ENCODE measurements at places on chromosomes 11 and 22.

GRCh38 chr11:68128682-68129327 lies 7.6 kb upstream of the CHKA start:
- DNase-seq = no peak

DNA sequence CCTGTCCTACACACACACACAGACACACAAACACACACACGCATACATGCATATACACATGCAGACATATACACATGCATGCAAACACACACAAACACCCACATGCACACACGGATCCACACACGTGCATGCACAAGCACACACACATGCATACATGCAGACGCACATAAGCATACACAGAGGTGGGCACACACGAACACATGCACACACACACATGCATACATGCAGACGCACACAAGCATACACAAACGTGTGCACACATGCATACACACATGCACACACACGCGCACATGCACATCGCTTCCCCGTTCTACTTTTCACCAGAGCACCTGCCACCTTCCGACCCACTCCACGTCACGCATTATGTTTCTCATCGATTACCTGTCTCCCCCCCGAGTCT lies 13.2 kb downstream of the PHF21B start:
- no peak for DNase-seq

DNA sequence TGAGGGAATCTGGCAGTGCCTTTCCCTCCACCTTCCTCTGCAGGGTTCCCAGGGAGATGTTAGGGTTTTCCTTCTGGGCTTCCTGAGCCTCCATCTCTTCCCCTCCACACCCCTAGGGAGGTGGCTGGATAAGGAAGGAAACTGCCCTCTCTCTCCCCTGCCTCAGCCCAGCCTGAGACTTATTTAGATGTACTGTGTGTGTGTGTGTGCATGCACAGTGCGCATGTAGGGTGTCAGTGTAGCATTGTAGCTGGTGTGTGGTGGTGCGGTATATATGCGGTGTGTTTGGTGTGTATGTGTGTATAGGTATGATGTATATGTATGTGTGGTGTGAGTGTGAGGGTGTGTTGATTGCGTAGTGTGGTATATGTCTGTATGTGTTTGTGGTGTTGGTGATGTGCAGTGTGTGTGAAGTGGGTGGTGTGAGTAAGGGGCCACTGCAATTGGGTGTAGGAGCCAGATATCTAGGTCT lies 1.5 kb downstream of the FXYD6 start:
- DNase-seq = no peak

DNA sequence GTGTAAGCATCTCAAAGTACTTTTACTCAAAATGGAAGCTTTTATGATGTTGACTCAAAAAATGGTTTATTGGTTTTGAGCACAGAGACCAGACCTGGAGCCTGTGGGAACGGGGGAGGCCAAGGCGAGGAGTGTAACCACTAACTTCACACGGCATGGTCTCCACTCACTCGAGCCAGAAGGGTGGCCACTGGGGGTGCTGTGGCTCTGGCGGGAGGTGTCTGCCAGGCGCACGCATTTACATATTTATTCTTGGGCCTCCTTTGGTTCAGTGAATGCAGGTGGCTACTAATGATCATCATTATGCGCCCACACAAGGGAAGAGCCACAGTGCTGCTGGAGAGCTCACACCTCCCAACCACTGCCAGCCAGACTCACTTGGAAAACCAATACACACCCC lies 64.6 kb downstream of the FLRT1 start:
- DNase-seq = no peak

- no peak for DNase-seq
Measured at GRCh38 chr11:118901494-118902335, 18.0 kb downstream of the CXCR5 start.

DNA sequence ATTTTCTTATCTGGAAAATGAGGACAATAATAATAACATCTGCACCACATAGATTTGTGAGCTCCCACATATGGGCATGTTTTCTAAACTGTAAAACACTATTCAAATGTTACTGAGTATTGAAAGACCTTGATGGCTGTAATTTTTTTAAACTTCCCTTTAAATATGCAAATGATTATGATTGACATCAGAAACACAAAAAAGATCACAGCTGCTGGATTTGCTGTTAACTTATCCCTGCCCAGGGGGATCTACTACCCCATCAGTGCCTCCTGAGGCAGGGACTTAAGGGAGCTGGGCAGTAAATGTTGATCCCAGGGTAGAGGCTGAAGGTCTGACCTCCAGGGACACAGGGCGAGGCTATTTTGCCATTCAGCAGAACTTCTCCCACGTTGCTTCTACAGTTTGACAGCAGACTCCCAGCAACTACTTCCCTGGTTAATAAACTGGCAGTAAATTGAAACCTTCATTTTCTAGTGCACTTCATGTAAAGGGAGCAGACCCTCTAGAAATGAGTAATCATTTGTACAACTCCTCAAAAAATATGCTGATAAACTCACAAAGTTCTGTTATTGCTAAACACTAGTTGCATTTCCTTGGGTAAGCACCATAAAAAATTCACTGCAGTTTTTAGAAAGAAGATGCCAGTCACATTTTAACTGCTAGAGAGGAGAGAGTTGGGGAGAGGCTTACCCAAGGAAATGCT lies 20.3 kb downstream of the TMPRSS5 start:
- DNase-seq = no peak

- DNase-seq = no peak
Measured at GRCh38 chr22:20402960-20403778, 9.2 kb downstream of the ZNF74 start.

DNA sequence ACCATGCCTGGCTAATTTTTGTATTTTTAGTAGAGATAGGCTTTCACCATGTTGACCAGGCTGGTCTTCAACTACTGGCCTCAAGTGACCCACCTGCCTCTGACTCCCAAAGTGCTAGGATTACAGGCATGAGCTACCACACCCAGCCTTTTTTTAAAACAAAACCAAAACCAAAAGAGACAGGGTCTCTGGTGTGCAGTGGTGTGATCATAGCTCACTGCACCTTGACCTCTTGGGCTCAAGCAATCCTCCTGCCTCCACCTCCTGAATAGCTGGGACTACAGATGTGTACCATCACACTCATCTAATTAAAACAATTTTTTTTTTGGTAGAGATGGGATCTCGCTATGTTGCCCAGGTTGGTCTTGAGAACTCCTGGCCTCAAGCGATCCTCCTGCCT lies 77.7 kb downstream of the PTPRJ start:
- no peak for DNase-seq

GRCh38 chr11:6968816-6969215 lies 42.6 kb downstream of the ZNF215 start:
- DNase-seq = no peak

DNA sequence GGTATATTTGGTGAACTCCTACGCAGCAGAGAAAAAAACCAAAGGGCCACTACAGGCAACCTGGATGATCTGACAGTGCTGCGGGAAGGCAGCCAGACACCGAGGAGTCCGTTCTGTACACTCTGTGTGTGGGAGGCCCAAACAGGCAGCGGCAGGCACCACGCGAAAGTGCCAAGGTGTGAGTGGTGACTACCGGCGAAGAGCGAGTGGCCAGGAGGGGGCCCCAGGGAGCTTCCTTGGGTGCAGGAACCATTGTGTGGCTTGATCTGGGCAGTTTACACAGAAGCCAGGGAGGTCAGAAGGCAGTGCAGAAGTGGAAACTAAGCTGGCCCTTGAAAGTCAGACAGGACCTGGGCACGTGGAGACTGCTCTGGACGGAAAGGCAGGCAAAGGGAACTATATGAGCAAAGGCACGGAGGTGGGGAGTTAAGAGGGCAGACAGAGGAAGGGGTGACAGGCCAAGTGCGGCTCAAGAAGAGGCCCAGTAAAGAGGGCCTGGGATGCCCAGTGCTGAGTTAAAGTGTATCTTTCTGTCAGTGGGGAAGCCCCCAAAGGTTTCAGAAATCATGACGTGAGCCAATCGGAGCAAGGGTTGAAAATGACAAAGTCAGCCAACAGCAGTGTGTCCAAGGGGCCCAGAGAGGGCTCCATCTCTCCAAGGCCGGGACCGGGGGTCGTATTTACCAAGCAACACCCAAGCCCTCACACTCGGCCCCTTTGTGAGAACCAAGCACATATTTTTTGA lies 10.6 kb downstream of the TMEM184B start:
- peak; percentile 22 for DNase-seq

DNA sequence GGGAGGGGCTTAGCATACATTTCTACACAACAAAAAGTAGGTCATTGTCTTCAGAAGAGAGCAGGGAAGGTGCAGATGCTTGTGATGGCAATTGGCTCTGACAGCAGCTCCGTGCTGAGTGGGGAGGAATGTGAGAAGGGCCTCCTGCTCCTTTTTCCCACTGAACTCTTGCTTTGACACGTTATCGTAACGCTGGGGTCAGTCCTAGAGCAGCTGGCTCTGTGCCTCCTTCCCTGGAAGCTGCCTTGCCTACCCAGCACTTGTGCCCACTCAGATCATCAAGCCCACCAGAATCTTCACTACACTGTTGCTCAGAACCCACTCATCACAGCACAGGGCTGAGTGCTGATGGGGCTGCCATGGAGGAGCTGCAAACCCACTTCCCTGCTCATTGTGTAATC lies 14.9 kb upstream of the NAV2 start:
- DNase-seq = no peak

GRCh38 chr11:35798983-35799382 lies 136.4 kb downstream of the TRIM44 start:
- no peak for DNase-seq

DNA sequence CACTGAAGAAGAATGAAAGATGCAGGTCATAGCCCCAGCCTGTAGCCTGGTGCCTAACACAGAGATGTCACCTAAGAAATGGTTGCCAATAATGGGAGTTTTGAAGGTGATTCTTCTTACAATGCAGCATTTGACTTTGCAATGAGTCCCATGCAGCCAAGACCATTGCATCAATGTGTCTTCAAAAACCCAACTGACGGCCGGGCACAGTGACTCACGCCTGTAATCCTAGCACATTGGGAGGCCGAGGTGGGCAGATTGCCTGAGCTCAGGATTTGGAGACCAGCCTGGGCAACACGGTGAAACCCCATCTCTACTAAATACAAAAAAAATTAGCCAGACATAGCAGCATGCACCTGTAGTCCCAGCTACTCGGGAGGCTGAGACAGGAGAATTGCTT lies 89.3 kb upstream of the ASPHD2 start:
- DNase-seq = no peak

DNA sequence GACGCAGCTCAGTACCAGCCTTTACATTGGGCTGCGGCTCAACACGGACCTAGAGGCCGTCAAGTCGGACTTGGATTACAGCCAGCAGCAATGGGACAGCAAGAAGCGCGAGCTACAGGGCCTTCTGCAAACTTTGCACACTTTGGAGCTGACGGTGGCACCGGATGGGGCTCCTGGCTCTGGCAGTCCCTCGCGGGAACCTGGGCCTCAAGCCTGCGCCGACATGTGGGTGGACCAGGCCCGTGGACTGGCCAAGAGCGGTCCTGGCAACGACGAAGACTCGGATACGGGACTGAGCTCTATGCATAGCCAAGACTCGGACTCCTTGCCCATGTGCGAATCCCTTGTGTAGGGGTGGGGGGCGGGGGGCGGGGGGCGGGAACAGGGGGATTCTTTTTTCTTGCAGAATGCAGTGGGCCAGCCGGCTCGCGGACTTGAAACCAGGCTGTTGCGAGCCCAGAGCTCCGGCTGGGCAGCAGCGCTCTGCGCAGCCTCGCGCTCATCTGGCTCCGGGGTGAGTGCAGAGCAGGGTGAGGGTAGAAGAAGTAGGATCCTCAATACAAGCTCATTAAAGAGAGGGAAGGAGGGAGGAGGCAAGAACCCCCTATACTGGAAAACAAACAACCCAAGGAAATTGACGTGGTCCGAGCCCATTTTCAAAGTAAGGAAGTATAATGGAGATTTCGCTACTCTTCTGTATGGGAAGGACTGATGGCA lies 1.8 kb downstream of the RASSF10 start:
- no peak for DNase-seq

DNA sequence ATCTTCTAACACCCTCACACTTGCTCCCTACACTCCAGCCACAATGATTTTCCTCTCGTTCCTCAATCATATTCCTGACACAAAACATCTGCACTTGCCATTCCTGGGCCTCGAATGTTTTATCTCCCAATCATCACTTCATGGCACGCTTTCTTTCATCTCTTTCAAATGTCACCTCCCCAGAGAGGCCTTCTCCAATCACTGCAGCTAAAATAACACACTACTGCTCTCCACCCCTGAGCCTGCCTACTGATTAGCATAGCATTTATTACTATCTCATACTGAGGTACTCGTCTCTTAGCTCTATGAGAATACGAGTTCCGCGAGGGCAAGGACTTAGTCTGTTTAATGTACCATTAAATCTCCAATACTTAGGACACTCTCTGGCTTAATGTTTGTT lies 23.5 kb downstream of the NFRKB start:
- DNase-seq = no peak

DNA sequence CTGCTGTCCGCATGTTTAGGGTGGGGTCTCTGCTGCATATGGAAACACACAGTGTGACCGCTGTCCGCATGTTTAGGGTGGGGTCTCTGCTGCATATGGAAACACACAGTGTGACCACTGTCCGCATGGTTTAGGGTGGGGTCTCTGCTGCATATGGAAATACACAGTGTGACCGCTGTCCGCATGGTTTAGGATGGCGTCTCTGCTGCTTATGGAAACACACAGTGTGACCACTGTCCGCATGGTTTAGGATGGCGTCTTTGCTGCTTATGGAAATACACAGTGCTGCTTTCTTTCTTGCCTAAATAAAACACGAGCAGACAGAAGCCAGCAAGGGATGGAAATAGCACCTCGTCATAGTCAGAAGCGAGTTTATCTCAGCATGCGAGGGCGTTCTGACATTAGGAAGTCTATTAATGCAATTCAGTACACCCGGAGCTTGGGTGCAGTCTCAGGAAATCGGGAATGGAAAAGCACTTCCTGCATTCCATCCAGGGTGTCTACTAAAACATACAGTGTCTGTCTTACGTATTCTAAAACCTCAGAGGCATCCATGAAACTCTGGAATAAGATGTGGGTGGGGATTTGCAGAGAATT lies 32.6 kb upstream of the TOLLIP start:
- DNase-seq = no peak

DNA sequence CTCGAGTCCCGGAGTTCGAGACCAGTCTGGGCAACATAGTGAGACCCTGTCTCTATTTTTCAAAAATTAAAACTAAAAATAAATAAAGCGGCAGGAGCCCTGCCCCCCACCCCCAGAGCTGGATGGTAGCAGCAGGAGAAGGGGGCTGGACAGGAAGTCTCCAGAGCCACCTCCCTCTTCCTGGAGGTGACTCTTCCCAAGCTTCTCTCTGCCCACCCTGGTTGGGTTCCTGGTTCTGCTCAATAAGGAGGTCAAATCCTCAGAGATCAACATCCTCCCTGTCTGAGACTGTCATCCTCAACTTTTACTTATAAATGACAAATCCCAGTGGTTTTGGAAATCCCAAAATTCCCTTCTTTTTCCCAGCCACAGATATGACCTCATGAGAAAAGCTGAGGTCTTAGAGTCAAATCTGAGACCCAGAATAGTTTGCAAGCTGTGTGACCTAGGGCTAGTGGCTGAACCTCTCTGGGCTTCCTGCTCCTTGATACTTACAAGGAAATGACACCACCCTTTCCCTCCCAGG lies 987 bp downstream of the C1QTNF6 start:
- DNase-seq = no peak

- no peak for DNase-seq
Measured at GRCh38 chr11:1165256-1166041, 7.7 kb downstream of the MUC5AC start.
